M059J (cell line): ENCODE measurements at places on chromosomes 6 and 20.

DNA sequence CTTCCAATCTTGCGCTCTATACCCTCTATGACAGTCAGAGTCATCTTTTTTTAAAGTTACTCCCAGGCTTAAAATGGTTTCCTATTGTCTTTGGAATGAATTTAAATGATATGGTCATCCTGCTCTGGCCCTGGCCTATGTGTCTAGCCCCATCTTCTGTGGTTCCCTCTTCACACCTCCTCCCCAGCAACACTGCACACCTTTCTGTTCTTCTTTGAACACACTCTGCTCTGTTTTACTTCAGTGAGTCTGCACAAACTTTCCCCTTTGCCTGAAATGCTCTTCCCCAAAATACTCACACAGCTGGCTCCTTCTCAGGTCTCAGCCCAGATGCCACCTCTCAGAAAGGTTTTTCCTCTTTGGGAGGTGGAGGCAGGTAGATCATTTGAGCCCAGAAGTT is 132.7 kb downstream of the FYN start:
- no peak for DNase-seq

DNA sequence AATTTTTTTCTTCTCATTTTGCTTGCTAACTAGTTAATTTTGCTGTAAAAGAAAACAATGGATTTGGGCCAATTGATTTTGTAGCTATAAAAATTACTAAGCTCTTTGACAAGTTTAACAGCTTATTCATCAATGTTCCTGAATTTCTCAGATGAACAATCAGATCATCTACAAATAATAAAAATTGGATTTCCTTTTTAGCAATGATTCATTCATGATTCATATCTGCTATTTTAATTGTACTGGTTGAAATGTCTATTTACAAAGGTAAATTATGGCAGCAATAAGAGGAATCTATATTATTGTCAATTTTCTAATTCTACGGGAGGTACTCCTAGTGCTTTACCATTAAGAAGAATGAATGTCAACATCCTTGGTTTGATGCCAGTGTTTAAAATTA is 178.8 kb upstream of the BTBD3 start:
- DNase-seq: no peak

DNA sequence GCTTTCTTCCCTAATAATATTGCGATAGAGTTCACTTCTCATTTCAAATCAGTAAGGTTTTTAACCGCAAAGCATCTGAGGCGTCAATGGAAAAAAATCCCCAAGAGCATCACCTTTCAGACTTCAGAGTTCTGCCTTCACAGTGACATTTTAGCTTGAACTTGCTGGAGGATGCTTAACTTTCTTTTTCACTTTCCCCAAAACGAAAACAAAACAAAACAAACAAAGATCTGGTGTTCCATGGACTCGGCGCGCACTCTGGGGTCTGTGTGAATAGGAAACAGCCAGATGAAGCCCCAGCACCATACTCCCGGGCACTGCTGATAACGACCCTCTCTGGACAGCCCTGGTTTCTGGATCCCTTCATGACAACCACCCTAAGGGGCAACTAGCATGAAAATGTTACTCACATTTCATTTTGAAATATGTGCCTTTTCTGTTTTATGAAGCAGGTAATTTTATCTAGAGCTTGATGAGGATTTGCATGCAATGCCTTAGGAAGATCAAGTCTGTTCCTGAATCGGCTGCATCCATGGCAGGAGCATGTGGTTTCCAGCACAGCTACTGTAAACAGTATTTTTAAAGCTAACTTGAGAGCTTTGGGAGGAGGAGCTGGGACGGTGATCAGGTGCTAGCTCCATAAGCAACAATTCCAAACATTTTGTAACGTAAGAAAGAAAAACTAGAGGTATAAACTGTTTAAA is 44.5 kb downstream of the RAMACL start:
- no peak for DNase-seq

GRCh38 chr6:47144306-47144705 is 102.2 kb upstream of the ADGRF1 start:
- no peak for DNase-seq

- peak; percentile 86 for DNase-seq
Measured at GRCh38 chr6:44245912-44246662, 814 bp upstream of the HSP90AB1 start.
